ENCODE measurements at places on chromosomes 13 and 19.

GRCh38 chr13:42720113-42720857 lies 61.1 kb upstream of the FAM216B start:
- DNase-seq, result no peak

- DNase-seq, result no peak
Observed at GRCh38 chr13:110520431-110521295, 40.9 kb downstream of the RAB20 start.

DNA sequence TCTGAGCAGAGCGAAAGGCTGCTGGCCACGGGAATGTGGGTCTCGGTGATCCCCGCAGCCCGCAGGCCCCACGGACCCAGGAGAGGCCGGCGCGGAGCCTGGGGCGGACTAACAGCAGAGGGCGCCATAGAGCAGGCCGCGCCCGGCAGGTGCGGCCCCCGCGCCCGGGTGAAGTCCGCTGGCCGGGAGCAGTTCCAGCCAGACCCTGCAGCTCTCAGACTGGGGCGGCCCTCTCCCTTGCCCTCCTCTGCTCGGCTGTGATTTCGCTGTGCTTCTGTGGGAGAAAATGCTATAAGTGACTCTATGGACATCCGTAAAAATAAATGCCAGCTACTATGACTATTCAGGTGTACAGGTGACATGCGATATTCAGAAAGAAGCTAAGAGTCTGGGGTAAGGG lies 37.7 kb downstream of the GSX1 start:
- DNase-seq, result peak; percentile 28

- no peak for DNase-seq
Observed at GRCh38 chr13:58376349-58376748, 744.8 kb downstream of the PCDH17 start.

- no peak for DNase-seq
Observed at GRCh38 chr19:47152205-47152604, 21.6 kb downstream of the SAE1 start.

- no peak for DNase-seq
Observed at GRCh38 chr13:107069108-107069776, 501.3 kb upstream of the ARGLU1 start.

GRCh38 chr19:51407511-51408131 lies 9.8 kb downstream of the SIGLEC10 start:
- no peak for DNase-seq

DNA sequence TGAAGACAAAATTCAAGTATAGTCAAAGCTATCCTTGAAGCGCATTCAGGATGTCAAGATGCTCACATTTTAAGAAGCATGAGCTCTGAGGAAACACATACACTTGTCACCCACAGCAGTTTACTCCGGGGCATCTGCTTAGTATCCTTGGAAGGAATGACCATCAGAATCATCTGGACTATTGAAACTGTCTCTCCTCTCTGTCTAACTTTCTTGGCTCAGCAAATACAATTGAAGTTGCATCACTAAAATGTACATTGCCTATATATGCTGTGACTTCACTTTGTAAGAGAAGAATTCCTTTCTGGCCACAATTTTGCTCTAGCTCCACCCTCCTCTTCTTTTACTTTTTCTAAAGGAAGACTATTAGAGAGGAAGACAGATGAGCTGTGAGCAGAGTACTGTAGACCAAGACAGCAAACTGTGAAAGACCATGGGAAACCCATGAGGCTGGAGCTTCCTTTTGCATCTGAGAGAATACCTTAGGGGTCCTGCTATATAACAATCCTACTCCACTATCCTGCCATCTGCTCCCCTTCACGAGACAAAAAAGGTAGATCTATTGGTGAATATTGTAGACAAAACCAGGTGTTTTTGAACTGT lies 906.3 kb downstream of the PCDH9 start:
- no peak for DNase-seq

- no peak for DNase-seq
Observed at GRCh38 chr13:77544355-77544754, 8.8 kb downstream of the SCEL start.
